ENCODE measurements at places on chromosomes 11 and 22.
A peak's percentile ranks its signal among the peaks of the same experiment; 100 is the strongest.

DNA sequence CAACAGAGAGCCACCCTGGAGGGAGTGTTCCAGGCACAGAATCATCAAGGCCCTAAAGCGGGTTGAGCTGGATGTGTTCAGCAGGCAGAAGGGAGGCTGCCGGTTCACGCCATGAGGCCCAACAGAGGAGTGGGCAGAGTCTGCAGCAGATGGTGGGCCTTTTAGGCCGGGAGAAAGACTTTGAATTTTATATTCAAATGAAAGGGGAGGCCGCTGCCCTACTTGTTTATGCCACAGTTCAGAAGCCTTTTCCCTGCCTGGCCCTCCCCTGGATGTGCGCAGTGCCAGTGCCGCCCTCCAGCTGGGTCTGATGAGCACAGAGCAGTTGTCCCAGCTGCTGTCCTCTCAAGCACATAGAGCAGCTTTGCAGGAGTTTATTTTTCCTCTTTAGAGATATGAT lies 46.9 kb upstream of the TTC12 start:
- no peak for DNase-seq

GRCh38 chr22:31086703-31087330 lies 5.7 kb downstream of the SMTN start:
- DNase-seq = no peak

GRCh38 chr11:130243816-130244215 lies 70.9 kb downstream of the ZBTB44 start:
- no peak for DNase-seq

DNA sequence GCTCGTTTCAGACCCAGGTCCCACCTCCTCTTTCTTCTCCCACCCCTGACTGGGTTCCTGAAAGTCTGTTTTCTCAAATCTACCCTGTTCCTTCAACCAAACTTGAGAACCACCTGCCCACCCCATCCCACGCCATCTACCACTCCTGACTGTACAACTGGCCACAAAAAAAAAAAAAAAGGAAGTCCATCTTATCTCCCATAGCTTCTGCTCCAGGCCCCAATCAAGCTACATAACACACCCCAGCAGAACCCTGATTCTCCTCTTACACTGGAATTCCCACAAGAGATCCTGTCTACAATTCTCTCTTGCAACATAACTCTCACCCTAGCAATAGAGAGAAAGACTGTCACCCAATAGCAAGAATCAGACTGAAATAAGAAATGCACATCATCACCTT lies 39.2 kb upstream of the CHST1 start:
- DNase-seq = no peak

DNA sequence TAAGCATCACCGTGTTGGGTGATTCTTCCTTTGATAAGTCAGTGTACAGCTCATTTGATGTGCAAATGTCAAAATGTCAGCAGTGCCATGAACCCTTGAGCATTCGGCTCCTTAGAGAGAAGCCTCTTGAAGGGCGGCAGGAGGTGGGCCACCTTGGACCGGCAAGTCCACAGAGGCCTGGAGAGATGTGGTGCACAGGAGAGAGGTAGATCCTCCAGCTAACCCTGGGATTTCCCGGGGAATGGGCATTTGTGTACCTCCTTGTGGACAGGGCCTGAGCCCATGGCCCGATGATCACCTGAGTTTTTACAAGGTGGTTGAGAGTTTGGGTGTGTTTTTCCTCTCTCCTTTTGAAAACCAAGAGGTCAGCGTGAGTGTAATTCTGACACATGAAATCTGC lies 133.2 kb upstream of the RCN1 start:
- no peak for DNase-seq

GRCh38 chr22:38890377-38890776 lies 18.4 kb upstream of the CBX6 start:
- DNase-seq = no peak

- DNase-seq = no peak
These were observed 9.3 kb upstream of the PEX26 start for GRCh38 chr22:18068381-18068988.

GRCh38 chr22:46455446-46455845 lies 82.0 kb downstream of the CELSR1 start:
- no peak for DNase-seq

DNA sequence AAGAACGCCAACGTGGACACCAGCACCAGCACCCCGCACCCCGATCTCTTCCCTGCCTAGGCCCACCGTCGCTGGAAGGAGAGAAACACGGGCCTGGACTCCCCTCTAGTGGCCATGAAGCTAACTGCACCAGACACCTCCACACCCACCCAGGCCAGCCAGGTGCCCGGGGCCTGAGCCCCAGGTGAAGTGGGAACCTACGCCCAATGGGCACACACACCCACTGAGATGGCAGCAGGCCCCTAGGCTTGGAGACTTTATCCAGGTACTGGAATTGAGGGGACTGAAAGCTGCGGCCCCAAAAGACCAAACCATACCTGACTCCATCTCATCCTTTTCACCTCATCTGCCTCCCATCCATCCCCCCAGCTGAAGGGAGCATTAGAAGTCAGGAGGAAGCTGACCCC lies 81.0 kb downstream of the BUD13 start:
- no peak for DNase-seq

GRCh38 chr11:35970445-35970844 lies 26.6 kb downstream of the LDLRAD3 start:
- no peak for DNase-seq

- peak; percentile 37 for DNase-seq
These were observed 9.9 kb upstream of the IGLL5 start for GRCh38 chr22:22877523-22878210.

- DNase-seq = no peak
These were observed 13.1 kb downstream of the CELSR1 start for GRCh38 chr22:46524203-46524740.

DNA sequence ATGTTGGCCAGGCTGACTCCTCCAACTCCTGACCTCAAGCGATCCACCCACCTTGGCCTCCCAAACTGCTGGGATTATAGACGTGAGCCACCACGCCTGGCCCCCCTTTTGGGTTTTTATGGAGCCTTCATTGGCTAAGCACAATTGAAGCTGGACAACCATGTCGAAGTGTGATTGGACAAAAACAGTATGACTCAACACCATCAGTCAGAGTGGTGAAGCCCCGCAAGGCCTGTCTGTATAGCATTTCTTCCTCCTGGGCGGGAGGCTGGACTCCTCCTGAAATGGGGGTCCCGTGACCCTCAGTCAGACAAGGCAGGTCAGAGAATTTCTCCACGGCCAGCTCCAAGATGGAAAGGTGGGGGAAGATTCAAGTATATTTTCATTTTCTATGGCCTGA lies 3.1 kb upstream of the PARVB start:
- DNase-seq = no peak

GRCh38 chr11:2843551-2843950 lies 42.0 kb downstream of the CDKN1C start:
- DNase-seq = no peak

DNA sequence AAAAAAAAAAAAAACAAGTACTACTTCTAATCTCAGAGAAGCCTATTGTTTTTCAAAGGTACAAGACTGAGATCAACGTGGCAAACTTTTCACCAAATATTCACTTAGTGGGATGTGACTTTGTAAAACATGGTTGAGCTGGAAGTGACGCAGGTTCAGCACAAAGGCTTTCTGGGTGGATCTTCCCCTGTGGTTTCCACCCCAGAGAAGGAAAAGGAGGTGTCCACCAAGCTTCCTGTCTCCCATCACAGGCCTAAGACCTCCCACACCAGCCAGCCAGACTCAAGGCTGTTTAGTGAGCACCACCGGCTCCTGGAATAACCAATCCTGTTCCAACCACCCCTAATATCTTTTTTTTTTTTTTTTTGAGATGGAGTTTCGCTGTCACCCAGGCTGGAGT lies 5.7 kb downstream of the TMEM184B start:
- no peak for DNase-seq

- no peak for DNase-seq
These were observed 8.6 kb downstream of the ZNF195 start for GRCh38 chr11:3370311-3370870.

GRCh38 chr22:38949889-38950405 lies 7.5 kb upstream of the APOBEC3A start:
- no peak for DNase-seq

DNA sequence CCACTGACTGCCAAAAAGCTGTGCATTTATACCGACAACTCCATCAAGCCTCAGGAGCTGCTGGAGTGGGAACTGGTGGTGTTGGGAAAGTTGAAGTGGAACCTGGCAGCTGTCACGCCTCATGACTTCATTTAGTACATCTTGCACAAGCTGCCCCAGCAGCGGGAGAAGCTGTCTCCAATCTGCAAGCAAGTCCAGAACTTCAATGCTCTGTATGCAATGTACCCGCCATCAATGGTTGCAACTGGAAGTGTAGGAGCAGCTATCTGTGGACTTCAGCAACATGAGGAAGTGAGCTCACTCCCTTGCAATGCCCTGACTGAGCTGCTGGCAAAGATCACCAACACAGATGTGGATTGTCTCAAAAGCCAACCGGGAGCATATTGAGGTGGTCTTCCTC lies at the start of gene SLC22A25:
TSS of gene SLC22A25 (minus strand) at position 67 of the 400 bp plus-strand sequence. CDS start 13,947 bp downstream, outside the sequence.
- DNase-seq = no peak

DNA sequence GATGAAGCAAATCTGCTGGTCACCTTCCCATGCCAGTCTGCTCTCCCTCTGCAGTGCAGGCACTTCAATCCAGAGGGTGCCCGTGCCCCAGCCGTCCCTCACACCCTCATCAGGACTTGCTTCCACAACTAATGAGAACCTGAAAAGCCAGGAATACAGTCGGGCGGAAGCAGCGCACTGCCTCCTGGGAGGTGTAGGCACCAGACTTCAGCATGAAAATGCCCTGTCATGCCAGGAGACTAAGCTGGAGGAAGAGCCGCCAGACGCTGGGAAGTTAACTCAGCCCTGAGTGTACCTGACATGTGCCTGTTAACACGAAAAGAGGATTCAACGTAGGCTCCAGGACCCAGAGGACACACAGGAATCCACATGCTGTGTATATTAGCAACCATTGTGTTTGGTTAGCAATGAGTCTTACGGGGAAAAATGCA lies 40.1 kb upstream of the FLI1 start:
- no peak for DNase-seq

DNA sequence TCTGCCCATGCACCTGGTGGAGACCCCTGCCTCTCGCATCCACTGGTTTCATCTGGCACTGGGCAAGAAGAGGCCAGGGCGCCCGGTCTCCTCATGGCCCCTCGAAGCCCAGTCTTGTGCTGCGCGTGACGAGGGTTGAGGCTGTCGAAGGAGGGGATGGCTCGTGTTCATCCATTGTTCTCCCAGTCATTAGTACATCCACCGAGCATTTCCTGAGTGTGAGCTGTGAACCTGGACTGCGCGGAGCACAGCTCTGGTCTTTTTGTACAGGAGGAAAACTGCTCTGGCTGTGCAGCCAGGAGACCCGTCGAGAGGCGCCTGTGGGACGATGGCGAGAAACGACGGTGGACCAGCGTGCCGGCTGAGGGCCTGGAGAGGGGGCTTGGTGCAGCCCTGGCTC lies 6.8 kb downstream of the CACNA1I start:
- DNase-seq = no peak

GRCh38 chr11:47131136-47131535 lies 45.5 kb downstream of the ARFGAP2 start:
- no peak for DNase-seq

DNA sequence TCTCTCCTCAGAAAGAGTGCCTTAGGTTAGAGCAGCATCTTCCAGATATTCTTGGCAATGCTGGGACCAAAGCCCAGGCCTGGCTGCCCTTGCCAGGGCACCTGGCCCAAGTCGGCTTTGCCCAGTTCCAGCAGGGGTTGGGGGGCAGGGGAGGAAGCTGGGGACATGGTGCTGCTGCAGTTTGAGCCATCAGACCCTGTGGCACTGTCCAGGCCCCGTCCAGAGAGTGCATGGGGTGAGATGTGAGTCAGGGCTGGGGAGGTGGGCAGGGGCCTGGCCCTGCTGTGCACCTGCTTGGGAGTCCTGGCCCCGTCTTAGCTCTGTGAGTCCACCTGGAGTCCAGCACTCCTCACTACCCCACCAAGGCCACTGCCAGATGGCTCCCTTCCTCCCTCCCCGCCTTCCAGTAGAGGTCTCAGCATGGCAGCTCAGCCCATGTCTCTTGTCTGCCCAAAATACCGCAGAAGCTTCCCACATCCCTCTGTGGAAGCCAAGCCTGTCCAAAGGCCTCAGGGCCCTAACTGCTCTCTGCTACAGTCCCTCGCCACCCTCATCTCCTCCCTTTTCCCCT lies 16.6 kb downstream of the DERL3 start:
- no peak for DNase-seq

GRCh38 chr11:72812967-72813739 lies 1.1 kb upstream of the ATG16L2 start:
- DNase-seq = peak; percentile 53

DNA sequence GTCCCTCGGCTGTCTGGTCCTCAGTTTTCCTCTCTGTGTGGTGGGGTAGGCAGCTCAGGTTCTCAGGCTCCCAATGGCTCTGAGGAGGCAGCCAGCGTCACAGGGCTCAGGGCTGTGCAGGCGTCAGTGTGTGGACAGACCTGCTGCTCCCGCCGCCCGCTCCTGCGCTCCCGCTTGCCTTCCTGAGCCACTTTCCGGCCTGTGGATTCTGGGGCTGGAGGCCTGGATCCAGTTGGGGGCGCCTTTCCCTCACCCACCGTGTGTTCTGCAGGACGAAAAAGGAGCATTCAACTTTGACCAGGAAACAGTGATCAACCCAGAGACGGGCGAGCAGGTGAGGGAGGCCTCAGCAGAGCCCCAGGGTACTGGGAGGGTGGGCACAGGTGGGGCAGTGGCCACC lies 14.7 kb downstream of the DPP3 start:
- no peak for DNase-seq

- no peak for DNase-seq
These were observed 32.5 kb downstream of the AHNAK start for GRCh38 chr11:62514151-62514550.

DNA sequence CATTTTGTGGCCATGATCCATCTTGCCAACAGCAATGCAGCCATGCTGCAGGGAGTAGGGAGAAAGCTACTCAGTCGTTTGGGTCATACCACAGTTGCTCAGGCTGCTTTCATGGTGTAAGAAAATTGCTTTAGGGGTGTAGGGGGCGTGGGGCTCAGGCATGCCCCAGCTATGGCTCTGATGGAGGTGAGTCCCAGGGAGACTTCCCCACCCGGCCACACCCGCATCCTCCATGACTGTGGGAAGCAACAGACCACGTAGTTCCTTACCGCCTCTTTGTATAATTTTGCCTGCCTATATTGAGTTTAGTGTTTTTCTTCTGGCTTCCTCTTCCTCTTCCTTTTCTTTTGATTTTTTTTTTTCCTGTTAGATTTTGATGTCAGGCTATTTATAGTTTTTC lies 58.8 kb downstream of the SPECC1L start:
- DNase-seq = no peak

- no peak for DNase-seq
These were observed 52.8 kb downstream of the MN1 start for GRCh38 chr22:27748751-27749191.

DNA sequence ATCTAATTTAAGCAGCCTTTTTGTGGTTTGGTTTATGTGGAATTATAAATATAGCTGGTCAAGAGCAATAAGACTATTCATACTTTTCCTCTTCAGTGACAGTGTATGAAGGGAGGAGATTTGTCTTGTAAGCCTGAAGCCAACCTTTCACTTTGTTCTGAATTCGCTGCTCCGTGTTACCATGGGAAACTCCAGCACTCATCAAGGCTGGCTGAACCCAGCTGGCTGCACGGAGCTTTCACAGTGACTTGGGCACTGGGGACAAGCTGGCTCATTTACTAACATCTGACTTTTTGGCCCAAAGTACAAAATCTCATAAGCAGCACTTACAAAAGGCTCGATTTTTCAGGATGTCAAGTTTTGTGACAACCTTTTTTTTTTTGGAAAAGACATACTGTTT lies 120.4 kb upstream of the GRIA4 start:
- peak; percentile 22 for DNase-seq

- DNase-seq = no peak
These were observed 103.5 kb downstream of the MICAL2 start for GRCh38 chr11:12213883-12214282.

GRCh38 chr11:96964661-96965060 lies 574.8 kb downstream of the JRKL start:
- no peak for DNase-seq

GRCh38 chr22:21952586-21953571 lies at the start of gene PPM1F:
Gene PPM1F (minus strand): TSS chr22:21952848. CDS start chr22:21946048, 6,800 bp downstream.
- peak; percentile 28 for DNase-seq
